ENCODE measurements at places on chromosomes 3 and 15.

DNA sequence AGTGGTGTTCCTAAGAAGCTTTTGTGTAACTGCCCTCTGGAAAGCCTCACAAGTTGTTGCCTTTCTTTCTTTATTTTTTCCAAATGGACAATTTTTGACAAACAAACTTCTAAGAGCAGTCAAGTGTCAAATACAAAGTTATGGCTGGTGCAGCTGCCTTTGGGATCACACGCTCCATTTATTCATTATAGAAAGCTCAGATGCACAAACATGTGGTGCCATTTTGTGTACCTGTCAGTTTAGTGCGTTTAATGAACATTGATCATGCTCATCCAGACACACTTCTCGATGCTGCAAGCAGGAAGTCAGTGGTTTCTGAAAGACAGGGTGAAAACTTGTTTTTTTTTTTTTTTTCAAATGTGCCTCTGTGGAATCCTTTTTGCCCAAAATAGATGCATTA, 324.5 kb downstream of the CNTN4 start:
- no peak for DNase-seq

- no peak for DNase-seq
These were observed 37.6 kb upstream of the ANKRD34C start for GRCh38 chr15:79244876-79245275.

DNA sequence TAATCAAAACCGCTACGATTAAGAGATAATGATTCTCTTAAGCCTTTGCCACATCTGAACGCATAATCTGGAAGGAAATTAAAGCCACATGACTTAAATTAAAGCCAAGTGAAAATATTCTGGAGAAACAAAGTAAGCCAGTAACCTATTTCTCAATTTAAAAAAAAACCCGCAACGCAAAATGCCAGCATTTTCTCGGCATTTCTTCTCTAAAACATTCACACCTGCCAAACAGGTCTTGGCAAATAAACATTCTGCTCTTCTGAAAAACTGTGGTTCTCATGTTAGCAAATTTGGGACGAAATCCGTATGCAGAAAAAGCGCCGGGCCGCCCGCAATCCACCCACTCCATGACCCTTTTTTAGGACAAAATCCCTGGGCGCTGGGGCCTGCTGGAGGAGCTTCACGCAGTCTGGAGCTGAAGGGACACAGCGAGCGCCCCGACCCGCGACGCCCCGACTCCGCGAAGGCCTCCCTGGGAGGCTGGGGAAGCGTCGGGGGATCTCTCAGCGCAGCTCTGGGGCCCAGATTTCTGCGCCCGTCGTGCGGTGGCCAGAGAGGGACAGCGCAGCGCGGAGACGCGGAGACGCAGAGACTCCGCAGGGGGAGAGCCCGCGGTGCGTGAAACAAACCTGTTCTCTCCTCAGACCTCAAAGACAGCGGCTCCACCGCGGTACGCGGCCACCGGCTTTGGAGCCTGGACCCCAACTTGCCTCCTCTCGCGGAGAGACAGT, 471 bp downstream of the NKIRAS1 start:
- no peak for DNase-seq

DNA sequence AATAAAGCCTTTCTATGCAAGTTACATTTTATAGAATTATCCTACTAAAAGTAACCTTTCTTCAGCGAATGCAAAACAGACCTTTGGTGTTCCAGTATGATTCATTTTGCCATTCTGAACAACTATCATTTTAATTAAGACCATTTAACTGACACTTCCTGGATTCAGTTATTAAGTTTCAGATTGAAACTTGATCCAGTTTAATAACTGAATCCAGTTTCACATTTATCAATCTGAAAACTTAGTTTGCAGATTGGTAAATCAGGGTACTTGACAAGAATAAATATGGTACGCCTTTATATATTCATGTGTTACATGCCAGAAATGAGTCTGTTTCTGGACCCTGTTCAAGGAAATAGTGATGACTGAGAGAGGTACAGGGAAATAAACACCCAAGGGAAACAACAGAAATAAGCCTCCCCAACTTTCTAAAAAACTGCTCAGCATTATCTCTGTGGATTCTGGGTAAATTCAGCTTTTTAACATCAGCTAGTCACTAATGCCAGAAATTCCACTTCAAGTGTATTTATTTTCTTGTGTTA, 23.3 kb upstream of the NFKBIZ start:
- DNase-seq = no peak

DNA sequence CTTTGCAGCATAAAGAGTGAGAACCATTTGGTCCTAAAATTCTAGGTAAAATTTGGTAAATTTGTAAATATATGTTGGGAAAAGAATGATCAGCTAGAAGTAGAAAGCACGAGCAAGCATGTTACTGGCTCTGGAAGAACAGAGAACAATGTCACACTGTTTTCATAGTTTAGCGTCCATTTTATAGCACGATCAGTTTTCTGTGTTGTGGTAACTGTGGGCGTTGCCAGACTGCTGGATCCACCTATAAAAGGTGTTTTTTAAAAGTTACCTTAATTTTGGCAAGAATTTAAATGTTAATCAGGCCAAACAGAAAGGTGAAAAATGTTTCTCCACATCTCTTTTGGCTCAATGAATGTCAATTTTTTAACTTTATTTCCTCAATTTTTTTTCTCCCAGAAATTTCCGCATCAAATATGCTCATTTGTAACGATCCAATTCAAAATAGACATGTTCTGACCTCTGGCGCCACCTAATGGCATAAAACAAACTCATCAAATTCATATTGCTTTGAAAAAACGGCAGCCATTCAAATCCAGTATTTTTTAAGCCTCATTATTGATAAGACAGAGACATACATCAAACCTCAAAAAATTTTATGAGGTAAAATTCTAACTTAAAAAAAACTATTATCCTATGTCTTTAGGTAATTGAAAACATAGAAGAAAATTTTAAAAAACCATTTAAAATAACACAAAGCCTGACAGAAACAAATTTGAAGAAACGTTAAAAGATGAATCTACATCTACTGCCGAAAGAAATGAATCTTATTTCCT, 5.5 kb upstream of the GP5 start:
- DNase-seq = no peak

GRCh38 chr3:51686056-51686455, 15.0 kb downstream of the TEX264 start:
- DNase-seq = no peak

DNA sequence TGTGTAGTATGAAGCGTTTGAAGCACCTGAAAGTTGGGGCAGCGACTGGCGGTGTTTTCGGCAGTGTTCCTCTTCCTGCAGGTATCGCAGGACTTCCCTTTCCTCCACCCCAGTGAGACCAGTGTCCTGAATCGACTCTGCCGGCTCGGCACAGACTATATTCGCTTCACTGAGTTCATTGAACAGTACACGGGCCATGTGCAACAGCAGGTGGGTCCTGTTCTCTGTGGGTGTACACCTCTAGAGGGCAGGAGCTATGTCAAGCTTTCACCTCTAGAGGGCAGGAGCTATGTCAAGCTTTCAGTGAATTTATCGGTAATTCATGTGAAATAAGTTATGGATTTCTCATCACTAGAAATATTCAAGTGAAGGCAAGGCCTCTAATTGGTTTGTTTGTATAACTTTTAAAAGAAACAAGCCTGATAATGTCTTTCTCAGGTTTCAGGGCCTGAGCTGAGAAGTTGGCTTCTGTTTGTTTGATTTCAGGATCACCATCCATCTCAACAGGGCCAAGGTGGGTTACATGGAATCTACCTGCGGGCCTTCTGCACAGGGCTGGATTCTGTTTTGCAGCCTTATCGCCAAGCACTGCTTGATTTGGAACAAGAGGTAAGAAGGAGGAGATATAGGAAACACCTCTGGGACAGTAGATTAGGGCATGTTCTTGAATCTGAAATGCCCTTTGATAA, 5.3 kb downstream of the TUBGCP4 start:
- peak; percentile 4 for DNase-seq

DNA sequence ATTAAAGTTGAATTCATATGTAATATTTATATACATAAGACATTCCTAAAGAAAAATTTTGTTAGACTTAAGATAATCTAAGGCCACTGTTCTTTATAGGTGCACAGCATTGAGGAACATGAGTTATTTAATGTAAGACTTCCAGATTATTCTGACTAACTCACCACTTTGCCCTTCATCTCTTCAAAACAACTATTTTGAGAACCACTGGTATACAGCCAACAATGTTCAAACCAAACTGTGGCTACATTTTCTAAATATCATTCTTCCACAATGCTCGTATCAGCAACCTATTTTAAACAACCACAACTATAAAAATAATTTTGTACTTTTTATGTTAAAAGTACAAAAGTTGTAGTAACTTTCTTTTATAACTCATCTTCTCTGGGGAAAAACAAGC, 199.8 kb upstream of the ALCAM start:
- DNase-seq = no peak
